A549 treated with GW870086 at 1 μM for 4 hours (cell line): ENCODE measurements at places on chromosomes 16 and 17. TPM values are rescaled to one million over a fixed set of nuclear protein-coding genes. Genes with fewer than 3 reads are reported as not detected.

Gene C16orf46
- total RNA-seq, result 0.41 to 1.5 TPM (median 1.1 TPM) in 5 replicates

Gene KRTAP3-2
- total RNA-seq, result 0.28 to 0.34 TPM (median 0.31 TPM) in 3 of 5 replicates, not detected in the others

Gene CEP95
- 30.2 to 32.7 TPM (median 32.1 TPM) in 5 replicates for total RNA-seq

Gene MT1H
- not detected in 5 replicates for total RNA-seq

Gene CLEC19A
- total RNA-seq, result 0.06 to 0.15 TPM (median 0.11 TPM) in 4 of 5 replicates, not detected in the other

Gene TBC1D28
- total RNA-seq, result not detected in 5 replicates

Gene KCNJ12
- 1.2 to 1.6 TPM (median 1.5 TPM) in 5 replicates for total RNA-seq

Gene RAB26
- total RNA-seq, result 2.4 to 4.9 TPM (median 2.9 TPM) in 5 replicates

Gene HNF1B
- total RNA-seq, result 19.9 to 25.3 TPM (median 23.7 TPM) in 5 replicates

Gene GPR179
- total RNA-seq, result 0.02 to 0.10 TPM (median 0.03 TPM) in 5 replicates

Gene ALOX15B
- total RNA-seq, result 0.05 to 0.07 TPM in 2 of 5 replicates, not detected in the others

Gene RTN4RL1
- 9.6 to 11.9 TPM (median 11.1 TPM) in 5 replicates for total RNA-seq

Gene GNGT2
- 0.58 to 1.1 TPM (median 0.87 TPM) in 5 replicates for total RNA-seq
